ENCODE measurements at places on chromosomes 12 and 14. TPM values are rescaled to one million over a fixed set of nuclear protein-coding genes. Genes with fewer than 3 reads are reported as not detected.

The TSPAN9 gene
- 66.3 TPM for total RNA-seq

The SLC7A7 gene
- total RNA-seq, result 15.1 TPM

The LBHD2 gene
- not detected for total RNA-seq

The IKZF4 gene
- 1.6 TPM for total RNA-seq

The PTPRB gene
- total RNA-seq, result 19.3 TPM

The AKAP3 gene
- 1.0 TPM for total RNA-seq

The NELL2 gene
- total RNA-seq, result 1.0 TPM

The RAPGEF3 gene
- total RNA-seq, result 8.4 TPM

The TAS2R7 gene
- not detected for total RNA-seq

The TOMM20L gene
- not detected for total RNA-seq

The CELA1 gene
- total RNA-seq, result not detected
